ENCODE measurements at places on chromosomes 16 and 17.

DNA sequence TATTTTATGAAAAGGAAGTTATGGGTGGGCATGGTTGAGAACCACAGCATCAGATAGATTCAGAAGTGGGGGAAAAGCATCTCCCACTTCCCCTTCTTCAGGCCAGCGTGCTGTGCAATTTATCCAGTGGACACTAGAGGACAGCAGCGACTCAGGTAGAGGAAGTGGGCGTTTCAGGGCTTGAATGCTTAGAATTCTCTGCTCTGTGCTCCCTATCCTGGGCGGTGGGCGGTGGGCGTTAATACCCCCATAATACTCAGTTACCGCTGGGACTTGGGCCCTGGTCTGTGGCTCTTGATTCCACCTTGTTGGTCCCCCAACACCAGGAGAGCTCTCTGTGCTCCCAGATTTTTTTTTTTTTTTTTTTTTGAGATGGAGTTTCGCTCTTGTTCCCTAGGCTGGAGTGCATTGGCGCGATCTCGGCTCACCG is 3.7 kb upstream of the LYZL6 start:
- peak; percentile 24 for DNase-seq

DNA sequence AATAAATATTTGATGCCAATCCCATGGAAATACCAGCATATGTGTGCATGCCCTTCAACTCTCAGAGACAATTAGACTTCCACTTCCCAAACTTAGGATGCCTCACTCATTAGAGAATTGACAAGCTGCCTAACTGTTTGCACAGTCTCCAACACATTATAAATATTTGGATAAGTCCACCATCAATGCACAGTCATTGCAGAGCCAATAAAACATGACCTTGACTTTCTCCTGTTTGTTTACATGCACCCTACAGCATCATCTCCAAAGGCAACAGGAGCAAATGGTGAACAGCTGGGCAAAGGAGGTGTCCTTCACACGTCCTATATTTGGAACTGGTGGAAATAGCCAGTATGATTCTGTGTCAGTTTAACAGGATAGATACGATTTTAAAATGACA is 804.4 kb upstream of the RBFOX1 start:
- DNase-seq, result no peak

- no peak for DNase-seq
These were observed 101.0 kb upstream of the DNAH17 start for GRCh38 chr17:78678222-78678557.

DNA sequence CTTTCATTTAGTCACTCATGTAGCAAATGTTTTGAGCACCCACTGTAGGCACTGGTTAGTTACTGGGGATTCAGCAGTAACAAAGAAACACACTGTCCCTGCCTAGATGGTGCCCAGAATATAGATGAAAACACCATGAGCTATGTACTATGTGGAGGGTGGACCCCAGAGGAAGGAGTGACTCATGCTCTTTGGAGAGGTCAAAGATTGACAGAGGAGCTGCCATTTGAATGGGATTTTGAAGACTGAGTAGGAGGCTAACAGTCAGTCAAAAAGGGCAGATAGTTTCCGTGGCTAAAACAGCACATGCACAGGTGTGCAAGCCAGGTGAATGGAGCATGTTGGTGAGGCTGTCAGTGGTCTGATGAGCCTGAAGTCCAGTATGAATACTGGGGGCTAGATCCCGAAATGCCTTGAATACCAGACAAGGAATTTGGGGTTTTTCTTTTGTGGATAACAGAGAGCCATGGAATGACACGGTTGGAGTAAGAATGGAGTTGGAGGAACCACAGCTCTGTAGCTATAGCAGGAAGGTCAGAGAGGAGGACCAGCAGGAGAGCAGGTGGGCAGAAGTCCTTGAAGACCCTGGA is 6.1 kb downstream of the IL21R start:
- DNase-seq, result no peak

- DNase-seq, result no peak
These were observed 69.4 kb upstream of the TNRC6C start for GRCh38 chr17:77889135-77889505.

GRCh38 chr16:3377917-3378316 is 22.2 kb downstream of the OR2C1 start:
- DNase-seq, result no peak

DNA sequence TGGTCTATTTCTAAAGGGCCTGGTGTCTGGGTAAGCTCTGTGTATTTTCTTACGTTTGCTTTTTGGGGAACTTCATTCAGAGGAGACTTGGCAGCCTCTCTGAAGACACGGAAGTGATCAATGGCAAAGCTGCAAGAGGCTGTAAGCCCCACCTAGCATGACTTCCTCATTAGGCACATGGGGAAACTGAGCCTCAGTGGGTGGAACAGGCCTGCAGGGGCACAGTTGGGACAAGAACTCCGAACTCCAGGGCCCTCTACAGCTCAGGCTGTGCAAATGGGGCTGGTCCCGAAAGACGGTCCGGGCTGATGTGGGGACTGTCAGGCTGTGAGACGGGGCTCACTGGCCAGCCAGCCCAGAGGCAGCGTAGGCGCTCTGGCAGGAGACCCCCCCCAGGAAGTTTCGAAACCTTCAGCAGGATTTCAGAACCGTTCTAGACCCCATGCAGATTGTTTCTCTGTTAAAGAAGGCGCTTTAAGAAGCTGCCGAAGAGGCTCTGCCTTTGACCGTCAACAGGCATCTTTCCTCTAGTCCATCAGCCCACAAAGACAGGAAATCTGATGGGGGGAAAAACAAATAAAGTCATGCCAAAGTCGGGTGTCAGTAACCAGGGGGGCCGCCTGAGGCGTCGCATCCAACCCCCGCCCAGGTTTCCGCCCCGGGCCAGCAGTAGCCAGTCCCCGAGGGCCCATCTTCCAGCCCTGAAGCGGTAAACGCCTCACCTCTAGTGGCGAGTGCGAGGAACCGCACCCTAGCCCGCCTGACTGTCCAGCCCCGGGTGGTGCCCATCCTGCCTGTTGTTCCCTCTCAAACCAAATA is 79.8 kb upstream of the TBC1D3K start:
- DNase-seq, result no peak

- DNase-seq, result no peak
These were observed 49.4 kb downstream of the RABEP1 start for GRCh38 chr17:5331506-5331905.

- DNase-seq, result no peak
These were observed 2.8 kb downstream of the EMP2 start for GRCh38 chr16:10577305-10578202.

GRCh38 chr16:61654962-61655361 is 381.3 kb downstream of the CDH8 start:
- no peak for DNase-seq

DNA sequence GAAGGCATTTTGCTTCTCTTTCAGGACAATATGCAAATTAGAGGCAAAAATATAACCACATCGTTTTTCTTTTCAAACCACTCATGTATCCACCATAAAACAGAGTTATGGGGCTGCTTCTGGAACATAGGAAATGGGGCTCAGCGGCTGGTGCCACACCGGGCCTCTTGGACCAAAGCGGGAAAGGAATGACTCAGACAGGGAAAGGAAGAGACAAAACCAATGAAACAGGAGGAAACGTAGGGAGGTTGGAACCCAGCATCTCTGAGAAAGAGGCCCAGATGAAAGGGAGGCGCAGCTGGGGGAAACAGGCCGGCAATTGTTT is 28.5 kb downstream of the CUEDC1 start:
- DNase-seq, result no peak

DNA sequence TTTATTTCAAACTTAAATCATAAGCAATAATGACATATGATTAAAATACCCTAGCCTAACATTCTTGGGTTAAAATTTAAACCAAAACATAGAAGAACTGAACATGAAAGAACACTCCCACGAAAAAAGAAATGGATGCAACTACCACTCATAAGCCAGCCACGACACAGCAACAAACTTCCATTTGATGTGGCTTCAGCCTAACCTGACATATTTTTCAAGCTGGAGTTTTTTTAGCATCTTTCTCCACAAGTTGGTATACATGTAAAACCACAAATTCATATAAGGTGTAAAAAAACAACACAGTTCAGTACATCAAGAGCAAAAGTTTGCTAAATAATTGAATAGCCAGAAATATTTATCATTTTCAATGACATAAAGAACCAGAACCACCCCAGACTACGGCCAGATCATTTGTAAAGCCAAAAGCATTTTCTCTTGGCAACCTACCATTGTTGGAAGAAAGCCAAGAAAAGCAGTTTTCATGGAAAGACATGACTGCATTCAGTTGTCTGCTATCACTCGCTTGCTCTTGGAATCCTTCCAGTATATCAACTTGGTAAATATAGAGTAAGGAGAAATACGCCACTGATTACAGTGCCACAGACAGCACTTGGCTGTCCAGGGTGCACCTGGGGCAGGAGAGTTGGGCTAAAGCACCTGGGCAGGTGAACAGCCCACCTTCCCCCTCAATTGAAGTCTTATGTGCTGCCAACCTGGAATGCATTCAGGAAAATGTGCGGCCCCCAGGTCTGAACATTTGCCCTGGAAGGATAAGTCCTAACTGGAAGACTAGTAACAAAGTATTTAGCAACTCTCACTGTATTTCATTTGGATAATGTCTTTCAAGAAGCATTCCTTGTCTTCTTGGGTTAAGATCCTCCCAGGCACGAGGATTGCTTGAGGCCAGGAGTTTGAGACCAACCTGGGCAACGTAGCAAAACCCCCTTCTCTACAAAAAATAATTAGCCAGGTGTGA is 60.5 kb downstream of the CREBBP start:
- no peak for DNase-seq

DNA sequence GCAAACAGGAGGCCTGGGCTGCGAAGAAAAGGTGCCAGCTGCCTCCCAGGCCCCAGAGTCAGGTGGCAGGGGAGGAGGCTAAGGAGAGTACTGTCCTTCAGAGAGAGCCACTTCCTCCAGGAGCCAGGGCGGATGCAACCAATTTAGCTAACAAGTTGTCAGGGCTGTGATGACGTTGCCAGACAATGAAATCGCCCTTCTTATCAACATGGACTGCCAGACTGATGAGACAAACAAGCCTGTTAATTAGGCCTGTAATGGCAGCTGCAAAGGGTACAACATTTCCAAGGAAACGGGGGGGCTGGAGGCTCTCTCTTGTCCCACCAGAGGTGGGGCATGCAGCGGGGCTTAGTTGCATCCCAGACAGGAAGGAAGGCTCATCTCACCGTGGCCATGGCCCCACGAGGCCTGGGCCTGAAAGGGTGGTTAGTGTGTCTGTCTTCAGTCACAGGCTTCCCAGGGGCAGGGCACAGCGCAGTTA is 111.8 kb downstream of the SDK2 start:
- DNase-seq, result no peak

DNA sequence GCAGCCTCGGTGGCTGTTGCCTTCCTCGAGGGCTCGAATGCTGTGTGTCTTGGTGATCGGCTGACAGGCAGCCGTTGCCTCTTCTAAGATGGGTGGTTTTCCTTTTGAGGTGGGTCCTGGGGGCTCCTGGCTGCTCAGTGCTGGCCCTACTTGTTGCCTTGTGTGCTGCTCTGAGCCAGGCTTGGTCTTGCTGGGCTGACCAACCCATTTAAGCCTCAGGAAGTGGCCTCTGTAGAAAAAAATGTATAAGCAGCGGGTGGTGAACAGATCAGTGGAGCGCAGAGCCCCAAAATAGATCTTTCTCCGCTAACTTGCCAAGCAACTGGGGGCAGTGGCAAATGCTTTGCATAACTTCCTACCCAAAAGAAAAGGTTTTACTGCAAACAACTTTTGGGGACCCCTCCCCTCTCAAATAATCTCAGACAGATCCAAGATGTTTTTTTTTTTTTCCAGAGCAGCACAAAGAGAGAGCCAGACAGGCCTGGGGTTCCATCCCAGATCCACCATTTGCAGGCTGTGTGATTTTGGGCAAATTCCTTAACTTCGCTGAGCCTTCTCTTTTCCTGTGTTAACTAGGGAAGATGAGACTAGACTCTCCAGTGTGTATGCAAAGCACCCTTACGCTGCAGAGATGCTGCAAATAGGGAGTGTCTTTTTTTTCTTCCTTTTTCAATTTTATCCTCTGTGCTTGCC is 42.5 kb downstream of the PLCG2 start:
- DNase-seq, result no peak

- peak; percentile 20 for DNase-seq
These were observed 4.5 kb downstream of the RANBP10 start for GRCh38 chr16:67801883-67802282.

DNA sequence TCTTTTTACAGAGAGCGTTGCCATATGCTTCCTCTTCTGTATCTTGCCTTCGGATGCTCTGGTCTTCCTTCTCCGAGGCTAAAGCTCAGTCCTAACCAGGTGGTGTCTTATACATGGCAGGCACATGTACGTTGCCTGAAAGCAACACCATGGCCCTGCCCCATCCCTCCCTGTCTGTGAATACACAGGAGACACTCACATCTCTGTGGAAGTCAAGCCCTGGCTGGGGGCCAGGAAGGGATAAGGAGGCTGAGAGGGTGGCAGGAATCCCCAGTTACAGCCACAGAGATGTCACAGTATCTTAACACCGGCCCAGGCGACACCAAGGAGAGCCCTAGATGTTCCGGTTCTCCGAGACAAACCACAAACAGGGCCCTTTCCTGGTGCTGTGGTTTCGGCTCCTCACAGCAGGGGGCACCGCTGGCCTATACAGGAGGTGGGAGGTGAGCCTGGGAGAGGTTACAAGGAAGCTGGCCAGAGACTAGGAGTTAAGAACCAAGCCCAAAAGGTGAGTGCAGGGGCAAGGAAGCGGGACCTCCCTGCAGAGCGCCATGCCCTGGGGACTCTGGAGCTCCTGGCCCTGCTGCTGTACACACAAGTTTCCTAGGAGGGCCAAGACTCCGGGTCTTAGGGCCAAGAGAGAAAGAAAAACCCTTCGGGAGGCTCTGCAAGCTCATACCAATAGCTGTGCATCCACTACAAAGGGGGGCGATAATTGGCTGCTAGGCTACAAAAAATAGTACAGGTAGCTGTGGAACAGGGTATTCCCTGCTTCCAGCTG is 41.7 kb downstream of the SRL start:
- DNase-seq, result no peak

- no peak for DNase-seq
These were observed 217.4 kb upstream of the COX10 start for GRCh38 chr17:13851889-13852288.

- DNase-seq, result no peak
These were observed 26.9 kb upstream of the ZNHIT3 start for GRCh38 chr17:36459601-36460000.

- DNase-seq, result no peak
These were observed 123.4 kb upstream of the NOL11 start for GRCh38 chr17:67594115-67594880.

GRCh38 chr17:47929218-47930000 is 12.0 kb upstream of the PNPO start:
- no peak for DNase-seq

- no peak for DNase-seq
These were observed 1.7 kb upstream of the SPEM2 start for GRCh38 chr17:7423679-7424078.

- no peak for DNase-seq
These were observed 275.8 kb downstream of the FOXL1 start for GRCh38 chr16:86854058-86854621.

- DNase-seq, result no peak
These were observed 43.5 kb upstream of the MTMR4 start for GRCh38 chr17:58557981-58558380.

- DNase-seq, result peak; percentile 69
These were observed 2.7 kb downstream of the FHOD1 start for GRCh38 chr16:67244387-67245185.

DNA sequence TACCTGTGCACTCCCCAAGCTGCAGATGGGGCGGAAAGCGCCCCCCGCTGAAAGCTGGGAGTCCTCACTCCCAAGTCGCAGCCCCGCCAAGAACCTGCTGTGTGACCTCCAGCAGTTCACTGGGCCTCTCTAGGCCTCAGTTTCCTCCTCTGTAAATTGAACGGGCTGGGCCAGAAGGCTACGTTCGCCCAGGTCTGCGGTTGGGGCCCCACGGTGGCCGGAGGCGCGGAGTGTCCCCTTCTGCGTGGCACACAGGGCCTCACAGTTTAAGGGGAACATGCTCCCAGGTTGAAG is 628 bp downstream of the GALK1 start:
- no peak for DNase-seq
